ENCODE measurements at places on chromosomes 4 and X.

- DNase-seq = no peak
These were observed 106.6 kb downstream of the HMX1 start for GRCh38 chr4:8765084-8765483.

GRCh38 chr4:4560642-4561041 lies 18.8 kb upstream of the STX18 start:
- DNase-seq = no peak

DNA sequence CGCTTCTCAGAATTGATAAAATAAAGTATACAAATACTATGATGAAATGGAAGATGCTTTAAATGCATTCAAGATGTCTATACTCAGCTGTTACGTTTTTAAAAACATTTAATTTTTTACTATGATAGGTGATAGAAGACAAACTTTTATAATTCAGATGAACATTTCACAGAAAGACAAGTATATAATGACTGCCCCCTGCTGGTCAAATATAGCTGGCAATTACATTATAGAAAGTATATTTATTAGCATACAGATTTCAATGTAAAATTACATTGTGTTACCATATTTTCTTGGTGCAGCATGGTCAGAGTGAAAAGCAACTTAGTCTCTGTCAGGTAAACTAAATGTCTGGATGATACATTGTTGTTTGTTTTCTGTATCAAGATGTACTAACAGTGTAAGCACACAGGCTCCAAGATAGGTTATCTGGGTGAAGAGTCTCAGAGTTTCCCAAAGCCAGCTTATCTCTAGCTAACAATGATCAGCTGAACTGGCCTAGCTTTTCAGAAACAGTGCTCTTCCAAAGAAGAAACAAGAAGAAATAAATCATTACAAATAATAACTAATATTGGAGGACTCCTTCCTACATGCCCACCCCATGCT lies 54.1 kb downstream of the SRPX start:
- no peak for DNase-seq

DNA sequence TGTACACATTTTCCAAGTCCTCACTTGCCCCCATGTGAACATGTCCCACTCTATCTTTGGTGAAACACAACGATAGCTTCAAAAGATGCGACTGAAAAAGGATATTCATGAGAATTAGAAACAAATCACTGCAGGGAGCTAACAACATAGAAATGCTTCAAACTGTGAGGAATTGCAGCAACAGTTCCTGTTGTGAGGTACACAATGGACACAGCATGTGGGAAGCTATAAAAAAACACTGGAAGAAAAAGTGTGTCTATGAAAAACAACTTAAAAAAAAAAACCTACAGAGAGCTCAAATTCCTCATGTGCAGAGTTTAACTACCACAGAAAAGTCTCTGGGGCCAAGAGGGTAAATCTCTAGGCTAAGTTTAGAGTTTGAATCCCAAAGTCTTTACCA lies 51.6 kb upstream of the BLTP1 start:
- DNase-seq = no peak

DNA sequence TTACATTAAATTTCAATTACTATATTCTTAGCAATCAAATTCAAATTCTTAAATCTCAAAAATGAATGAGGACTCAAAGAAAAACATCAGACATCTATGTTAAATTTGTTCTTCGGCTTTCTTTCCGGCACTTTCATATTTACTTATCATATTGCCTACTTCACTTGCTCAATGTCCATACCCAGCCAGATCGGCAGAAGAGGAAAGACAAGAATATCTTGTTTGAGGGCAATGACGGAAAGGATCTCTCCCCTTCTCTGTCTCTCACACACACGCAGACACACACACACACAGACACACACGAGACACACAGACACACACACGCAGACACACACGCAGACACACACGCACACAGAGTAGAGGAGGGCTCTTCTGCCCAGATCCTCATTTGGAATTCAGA lies 13.2 kb upstream of the IRF2 start:
- DNase-seq = no peak

- no peak for DNase-seq
These were observed 163.6 kb downstream of the FBXO8 start for GRCh38 chr4:174119830-174120229.

DNA sequence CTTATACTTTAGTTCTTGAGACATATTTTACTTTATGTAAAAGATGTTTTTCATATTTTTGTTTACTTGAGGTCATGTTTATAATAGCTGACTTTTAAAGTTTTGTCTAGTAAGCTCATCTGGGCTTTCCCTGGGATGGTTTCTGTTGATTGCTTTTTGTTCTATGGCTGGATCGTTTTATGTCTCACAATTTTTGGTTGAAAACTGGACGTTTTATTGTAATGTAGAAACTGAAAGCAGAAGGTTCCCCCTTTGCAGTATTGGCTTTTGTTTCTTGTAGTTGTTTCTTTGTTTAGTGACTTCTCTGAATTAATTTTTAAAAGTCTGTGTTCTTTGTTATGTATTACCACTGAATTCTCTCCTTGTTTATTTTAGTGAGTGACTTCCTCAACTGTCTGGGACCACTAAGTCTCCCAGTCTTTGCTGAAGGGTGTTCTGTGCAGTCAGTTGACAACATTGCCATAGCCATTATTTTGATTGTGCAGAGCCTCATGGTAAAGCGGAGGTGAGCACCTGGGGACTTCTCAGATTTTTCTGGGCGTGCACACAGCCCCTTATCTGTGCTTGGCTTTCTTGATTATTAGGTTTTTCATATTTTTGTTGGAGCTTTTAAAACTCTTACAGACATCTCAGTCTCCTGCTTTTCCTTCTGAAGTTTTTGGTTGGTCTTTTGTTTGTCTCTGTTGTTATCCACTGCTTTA lies 31.0 kb downstream of the KDM6A start:
- no peak for DNase-seq

DNA sequence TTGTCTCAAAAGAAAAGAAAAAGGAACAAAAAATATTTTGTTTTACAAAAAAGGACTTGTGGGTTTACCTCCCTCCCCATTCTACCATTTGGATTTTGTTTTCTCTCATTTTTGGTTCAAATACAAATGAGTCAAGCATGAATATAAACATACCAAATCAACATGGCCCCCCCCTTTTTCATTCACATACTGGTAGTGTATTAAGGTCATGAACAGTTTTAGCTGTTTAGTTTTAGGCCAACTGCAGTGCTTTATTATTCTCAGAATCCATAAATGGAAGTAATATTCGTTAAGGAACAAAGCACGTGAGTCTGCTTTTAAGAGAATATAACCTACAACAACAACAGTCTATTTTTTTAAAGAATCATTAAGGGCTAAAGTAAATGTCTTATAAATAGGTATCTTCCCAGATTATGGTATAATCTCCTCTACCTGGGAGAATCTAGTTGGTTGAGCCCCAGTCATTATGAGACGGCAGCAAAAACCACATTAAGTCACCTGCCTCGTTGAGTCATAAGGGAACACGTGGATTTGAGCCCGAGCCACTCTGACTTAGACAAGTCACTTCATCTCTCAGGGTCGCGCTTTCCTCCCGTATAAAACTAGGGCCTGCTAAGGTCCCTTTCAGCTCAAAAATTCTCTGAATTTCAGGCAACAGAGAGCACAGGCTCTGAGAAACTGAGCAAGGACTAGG lies 26.7 kb downstream of the BCLAF3 start:
- no peak for DNase-seq

- DNase-seq = no peak
These were observed 101.4 kb downstream of the BTC start for GRCh38 chr4:74692972-74693371.

DNA sequence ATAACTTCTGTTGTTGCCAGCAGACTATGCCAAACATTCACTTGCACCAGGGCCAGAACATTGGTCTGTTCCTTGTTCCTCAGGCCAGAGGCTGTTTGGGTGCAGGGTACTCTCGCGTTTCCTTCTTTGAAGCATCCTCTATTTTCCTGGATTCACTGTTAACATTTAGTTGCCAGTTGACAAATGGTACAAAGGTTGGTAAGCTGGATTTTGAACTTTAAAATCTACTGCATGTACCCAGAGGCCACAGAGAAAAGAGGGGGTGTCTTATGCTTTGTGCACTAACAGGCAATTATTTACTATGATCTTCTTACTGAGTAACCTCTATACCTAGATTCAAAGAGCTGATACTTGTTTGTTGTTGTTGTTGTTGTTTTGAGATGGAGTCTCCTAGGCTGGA lies 12.8 kb upstream of the SAT1 start:
- no peak for DNase-seq

DNA sequence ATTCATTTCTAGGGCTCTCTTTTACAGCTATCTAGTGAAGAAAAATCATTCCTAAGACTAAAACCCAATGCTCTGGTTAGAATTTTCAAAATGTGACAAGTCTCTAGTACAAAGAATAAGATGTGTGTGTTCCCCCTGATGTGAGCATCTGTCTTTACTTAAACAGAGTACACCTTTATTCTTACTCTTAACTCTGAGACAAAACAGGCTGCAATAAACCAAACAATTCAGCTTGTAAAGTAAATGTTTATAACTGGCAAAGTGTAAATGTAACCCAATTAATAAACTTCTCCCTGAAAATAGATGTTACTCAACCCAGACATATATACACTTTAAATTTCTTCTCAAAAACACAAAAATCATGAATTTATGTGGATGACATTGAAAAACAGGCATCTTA lies 51.6 kb downstream of the PTCHD1 start:
- DNase-seq = no peak

GRCh38 chr4:97656044-97656720 lies 487.1 kb downstream of the STPG2 start:
- DNase-seq = no peak

- no peak for DNase-seq
These were observed 19.3 kb downstream of the TLR6 start for GRCh38 chr4:38837334-38837733.

DNA sequence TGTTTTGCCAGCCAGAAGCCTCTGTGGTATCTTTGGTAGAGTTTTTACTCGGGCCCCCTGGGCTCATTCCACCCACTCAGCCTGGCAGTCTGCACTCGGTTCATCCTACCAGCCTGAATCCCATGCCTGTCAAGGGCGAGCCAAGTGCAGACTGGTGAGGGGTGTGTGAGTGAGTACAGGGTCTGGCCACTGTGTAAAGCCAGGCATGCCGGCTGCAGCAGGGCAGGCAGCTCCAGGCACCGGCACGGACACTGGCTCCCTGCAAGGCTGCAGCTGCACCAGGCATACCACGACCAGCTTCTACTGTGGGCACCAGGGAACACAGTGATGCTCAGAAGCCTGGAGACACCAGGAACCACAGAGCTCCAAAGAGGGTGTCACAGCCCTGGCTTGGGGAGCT lies 194.0 kb upstream of the GALNT7 start:
- no peak for DNase-seq

All from vagina (tissue), 2 donors.